ENCODE measurements at places on chromosomes 4 and X.

DNA sequence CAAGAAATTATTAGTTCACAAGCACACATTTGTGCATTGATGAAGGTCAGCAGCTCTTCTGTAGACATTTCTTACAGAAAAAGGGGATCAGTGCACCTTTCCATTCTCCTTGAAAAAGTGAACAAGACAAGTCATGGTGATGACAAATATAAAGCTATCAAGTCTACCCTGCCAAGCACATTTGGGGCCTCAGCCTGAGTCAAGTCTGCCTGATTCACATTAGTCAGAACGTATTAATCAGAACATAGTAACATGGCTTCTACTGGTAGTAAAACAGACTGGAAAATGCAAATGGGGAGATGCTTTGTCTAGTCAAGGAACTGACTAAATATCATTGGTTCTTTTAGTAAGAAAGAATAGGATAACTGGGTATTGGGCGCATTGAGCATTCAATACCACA, 2305.1 kb downstream of the PCDH7 start:
- no peak for DNase-seq

DNA sequence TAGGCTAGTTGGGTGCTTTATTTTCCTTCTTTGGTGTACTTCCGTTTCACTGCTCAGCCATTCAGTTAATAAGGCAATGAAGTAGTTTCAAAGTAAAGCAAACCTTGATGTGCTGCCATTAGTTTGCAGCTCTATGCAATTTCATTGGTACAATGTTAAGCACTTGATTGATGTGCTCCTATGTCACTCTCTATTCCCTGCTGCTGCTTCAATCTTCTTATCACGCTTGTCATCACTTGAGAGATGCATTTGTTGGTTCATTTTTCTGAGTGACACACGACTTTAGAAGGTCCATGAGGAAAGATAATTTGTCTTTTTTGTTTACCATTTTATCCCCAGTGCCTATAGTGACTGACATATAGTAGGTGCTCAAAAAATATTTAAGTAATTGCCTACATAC, 871.0 kb upstream of the PABPC4L start:
- DNase-seq = no peak

DNA sequence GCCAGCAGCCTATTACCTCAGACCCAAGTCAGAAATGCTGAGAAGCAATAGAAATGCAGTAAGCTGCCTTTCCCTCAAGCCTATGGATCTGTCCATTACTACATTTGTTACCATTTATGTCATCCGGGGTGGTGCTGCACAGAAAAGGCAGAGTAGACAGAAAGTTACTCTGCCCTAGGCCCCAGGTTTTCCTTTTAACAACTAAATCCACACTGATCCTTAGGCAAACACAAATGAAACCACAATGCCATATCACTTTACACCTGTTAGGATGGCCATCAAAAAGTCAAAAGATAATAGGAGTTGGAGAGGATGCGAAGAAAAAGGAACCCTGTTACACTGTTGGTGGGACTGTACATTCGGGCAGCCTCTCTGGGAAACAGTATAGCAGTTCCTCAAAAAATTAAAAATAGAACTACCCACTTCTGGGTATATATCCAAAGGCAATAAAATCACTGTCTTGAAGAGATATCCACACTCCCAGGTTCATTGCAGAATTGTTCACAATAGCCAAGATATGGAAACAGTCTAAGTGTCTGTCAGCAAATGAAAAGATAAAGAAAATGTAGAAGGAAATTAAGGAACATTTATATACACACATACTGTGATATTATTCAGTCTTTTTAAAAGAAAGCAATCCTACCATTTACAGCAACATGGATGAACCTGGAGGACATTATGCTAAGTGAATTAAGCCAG, 186.3 kb downstream of the NWD2 start:
- no peak for DNase-seq

DNA sequence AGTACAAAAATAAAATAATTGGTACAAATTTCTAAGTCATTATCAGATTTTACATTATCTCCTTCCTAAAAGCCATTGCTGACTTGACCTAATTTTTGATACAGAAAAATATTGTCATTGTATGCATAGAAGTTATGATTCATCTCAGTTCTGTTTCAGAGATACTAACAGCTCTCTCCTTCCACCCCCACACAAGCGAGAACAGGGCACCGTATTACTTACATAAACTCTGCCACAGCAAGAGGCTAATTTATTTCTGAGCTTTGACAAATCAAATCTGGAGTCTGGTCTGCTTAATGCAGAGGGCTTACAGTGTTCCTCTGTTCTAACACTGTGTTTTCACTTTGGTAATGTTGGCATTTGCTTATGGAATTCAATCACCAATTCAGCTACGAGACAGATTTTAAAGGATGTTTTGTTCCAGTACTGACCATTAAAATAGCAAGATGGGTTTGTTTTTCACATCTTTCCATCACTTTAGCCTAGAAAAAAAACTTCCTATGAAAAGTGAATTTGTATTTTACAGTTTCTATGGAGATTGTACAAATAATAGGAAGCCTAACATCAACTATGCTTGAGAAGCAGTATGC, 181.8 kb downstream of the USP46 start:
- DNase-seq = no peak

- no peak for DNase-seq
Observed at GRCh38 chr4:46837639-46838038, 71.4 kb downstream of the COX7B2 start.

- no peak for DNase-seq
Observed at GRCh38 chr4:7044137-7044930, 1.2 kb downstream of the TADA2B start.

- peak; percentile 8 for DNase-seq
Observed at GRCh38 chr4:48033825-48034413, 17.3 kb downstream of the NIPAL1 start.

DNA sequence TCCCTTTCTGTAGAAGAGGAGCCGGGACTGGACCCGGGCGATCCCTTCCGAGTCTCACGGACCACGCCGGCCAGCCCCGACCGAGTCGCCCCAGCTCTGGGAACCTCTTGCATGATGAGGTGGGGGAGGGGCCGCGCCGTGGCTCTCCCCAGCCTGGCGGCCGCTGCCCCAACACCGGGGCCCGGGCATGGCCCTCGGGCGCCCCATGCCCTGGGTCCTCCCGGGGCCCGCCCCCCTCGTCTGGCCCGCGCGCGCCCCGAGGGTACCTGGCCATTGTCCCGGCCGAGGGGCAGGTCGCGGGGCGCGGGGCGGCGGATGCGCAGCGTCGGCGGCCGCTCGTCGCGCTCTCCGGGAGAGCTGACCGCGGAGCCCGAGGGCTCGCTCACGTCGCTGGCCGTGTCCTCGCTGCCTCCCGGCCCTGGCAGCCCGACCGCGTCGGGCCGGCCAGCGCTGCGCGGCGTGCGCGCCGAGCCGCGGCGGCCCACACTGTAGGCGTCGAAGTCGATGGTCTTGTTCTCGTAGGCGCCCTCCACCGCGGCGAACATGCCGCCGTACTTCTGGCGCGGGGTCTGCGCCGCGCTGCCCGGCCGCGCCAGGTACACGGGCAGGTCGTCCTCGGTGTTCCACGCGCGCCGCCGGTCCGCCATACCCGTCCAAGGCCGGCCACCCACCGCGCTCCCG, 423 bp downstream of the CRMP1 start:
- no peak for DNase-seq

- no peak for DNase-seq
Observed at GRCh38 chrX:47093248-47093647, 15.0 kb downstream of the RGN start.

DNA sequence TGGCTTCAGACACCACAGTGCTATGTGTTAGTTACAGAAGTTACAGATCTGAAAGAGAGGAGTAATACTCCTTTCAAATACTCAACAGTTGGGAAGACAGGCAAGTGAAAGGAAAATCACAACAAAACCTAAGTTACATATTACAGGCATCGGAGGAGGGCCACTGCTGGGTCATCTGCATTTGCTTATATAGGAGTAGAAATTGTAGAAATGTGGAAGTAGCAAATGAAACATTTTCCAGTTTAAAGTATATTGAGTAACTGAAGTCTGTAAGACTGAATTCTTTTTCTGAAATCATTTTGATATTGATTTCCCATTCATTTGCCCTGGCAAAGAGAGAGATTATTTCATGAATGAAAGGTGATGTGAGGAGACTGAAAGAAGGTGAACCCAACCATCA, 201.7 kb downstream of the SPRY1 start:
- no peak for DNase-seq
